ENCODE measurements at places on chromosomes 7 and 10.

- DNase-seq = no peak
Observed at GRCh38 chr10:22003964-22004281, 393 bp upstream of the DNAJC1 start.

DNA sequence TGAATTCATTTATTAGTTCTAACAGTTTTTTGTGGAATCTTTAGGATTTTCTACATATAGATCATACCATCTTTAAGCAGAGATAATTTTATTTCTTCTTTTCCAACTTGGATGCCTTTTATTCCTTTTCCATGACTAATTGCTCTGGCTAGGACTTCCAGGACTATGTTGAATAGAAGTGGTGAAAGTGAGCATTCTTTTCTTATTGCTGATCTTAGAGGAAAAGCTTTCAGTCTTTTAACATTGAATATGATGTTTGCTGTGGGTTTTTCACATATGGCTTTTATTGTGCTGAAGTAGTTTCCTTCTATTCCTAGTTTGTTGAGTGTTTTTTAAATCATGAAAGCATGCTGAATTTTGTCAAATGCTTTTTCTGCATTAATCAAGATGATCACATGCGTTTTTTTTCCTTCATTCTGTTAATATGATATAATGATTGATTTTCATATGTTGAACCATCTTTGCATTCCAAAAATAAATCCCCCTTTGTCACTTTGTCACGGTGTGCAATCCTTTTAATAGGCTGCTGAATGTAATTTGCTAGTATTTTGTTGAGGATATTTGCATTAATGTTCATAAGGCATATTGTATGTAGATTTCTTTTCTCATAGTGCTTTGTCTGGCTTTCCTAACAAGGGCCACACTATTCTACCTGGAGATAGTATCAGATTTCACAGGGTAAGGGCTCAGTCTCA lies 92.9 kb downstream of the ZNF467 start:
- DNase-seq = no peak

GRCh38 chr10:6592080-6592479 lies 12.0 kb upstream of the PRKCQ start:
- DNase-seq = no peak

DNA sequence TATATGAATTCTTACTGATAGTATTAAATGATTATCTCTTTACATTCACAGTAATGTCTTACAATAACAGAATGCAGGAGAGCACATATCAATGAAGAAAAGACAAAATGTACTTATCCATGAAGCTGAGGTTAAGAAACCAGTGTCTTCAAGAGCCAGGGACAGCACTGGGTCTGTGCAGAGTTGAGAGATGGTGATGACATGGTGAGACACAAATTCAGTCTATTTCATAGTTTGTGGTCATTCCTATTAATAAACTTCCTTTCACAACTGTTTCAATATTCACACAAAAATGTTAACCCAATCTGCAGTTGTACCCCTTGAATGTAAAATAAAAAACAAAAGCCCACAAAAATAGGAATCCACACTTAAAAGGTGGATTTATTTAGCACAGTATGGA lies 5.3 kb upstream of the MAGI2 start:
- no peak for DNase-seq

GRCh38 chr10:126945351-126946030 lies 40.3 kb downstream of the DOCK1 start:
- DNase-seq = no peak

DNA sequence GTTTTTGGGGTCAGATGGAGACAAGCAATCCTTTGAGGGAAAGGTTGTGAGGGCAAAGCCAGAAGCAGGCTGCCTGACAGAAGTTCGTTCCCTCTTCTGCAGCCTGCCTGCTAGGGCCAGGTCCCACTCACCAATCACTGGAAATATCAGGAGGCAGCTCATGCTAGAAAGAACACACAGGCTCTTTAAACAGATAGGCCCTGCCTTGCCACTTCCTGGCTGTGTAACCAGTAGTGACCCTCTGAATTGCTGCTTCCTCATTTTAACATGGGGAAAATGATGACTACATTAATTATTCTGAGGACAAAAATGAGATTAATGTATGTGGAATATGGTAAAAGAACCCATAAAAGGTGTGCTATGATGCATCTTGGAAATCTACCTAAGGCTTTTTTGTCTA lies 50.5 kb upstream of the MRLN start:
- no peak for DNase-seq

DNA sequence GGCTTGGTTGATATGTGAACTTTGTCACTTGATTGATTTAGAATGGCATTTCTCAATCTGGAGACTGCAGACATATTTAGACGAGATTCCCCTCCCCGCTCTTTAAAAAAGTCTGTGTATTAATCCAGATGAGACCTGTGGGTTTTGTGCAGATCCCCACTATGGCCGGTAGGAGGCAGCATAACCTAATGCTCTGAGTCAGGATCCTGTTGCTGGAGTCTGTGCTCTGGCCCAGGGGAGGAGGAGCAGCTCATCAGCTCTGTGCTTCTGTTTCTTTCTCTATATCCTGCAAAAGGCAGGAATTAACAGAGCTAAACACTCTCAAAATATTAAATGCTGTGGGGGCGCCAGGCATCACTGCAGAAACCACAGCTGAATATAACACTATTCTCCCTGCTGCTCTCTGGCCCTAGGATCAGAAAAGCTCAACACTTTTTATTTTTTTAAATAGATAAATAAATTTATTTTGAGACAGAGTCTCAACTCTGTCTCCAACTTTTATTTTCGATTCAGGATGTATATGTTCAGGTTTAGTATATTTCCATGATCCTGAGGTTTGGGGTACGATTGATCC lies 23.9 kb upstream of the SEPHS1 start:
- DNase-seq = peak; percentile 66

GRCh38 chr10:95561177-95561863 lies at the start of gene SORBS1:
TSS of gene SORBS1 (minus strand) at chr10:95561371. CDS start at chr10:95441135, 120,236 bp downstream.
- peak; percentile 95 for DNase-seq

DNA sequence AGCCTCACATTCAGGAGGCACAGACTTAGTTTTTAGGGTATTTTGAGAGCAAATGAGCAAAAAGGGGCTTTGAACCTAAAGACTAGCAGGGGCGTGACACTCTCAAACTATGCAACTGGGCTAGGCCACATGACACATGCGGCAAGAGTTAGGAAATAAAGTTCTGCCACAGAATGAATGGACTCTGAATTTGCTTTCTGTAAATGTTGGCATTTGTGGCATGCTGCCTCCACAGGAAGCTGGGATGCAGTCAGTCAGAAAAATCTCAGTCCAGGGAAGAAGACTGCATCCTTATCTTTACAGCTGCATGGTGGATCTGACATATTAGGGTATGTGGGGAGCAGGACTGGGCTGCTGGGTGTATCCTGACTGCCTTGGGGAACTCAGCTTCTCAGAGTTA lies 181.0 kb downstream of the COBL start:
- DNase-seq = no peak

- no peak for DNase-seq
Observed at GRCh38 chr10:116108095-116108494, 164.9 kb downstream of the GFRA1 start.

GRCh38 chr7:79876848-79877252 lies 257.8 kb upstream of the GNAI1 start:
- peak; percentile 99 for DNase-seq

Data from H4 (cell line).